ENCODE measurements at places on chromosomes 11 and 22.

- DNase-seq: no peak
Measured at GRCh38 chr11:75931124-75931523, 116.1 kb downstream of the UVRAG start.

GRCh38 chr11:60469723-60470122, 14.1 kb downstream of the MS4A1 start:
- DNase-seq: no peak

DNA sequence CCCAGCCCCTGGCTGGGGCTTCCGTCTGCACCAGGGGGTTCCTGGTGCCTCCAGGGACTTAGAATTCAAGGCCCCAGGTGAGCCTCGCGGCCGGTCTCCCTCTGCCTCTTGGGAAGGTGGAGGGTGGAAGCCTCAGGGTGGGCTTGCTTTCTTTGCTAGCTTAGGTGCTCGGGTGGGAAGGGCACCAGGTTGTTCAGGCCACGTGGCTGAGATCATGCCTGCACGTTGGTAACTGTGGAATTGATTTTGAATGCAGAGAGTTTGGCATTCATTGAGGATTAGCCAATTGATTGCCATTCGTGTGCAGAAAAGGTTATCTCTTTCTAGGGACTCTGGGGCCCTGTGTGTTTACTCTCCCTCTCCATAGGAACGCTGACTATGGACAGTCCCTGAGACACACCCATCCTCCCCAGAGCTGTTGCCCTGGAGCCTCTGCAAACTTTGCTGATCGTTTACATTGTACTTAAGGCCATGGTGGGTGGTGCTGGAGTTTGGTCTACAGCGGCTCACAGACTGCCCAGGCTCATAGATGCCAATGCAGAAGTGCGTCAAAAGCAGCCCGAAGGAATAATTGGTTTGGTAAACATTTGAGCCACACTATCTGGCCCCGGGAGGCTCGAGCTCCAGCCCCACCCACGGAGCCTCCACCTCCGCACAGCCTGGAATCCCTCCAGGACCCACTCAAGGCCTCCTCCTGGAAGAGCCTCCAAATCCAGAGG, 1457.7 kb downstream of the BRD1 start:
- DNase-seq: no peak

GRCh38 chr11:82796998-82797961, 63.6 kb upstream of the FAM181B start:
- no peak for DNase-seq

DNA sequence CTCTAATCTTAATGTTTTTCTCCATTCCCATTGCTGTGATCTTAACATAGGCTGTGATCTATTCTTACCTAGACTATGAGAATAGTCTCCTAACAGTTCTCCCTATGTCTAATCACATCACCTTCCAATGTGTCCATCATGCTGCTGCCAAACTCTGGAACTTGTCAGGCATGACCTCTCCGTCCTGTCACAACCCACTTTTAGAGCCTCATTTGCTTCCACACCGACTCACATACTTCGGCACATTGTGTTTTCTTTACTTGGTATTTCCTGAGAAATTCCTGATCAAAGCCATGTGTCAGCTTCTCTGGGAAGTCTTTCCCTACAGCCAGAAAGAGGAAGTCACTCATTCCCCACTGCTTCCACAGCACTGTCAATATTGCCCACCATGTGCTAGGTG, 40.5 kb upstream of the BIRC3 start:
- DNase-seq: no peak

DNA sequence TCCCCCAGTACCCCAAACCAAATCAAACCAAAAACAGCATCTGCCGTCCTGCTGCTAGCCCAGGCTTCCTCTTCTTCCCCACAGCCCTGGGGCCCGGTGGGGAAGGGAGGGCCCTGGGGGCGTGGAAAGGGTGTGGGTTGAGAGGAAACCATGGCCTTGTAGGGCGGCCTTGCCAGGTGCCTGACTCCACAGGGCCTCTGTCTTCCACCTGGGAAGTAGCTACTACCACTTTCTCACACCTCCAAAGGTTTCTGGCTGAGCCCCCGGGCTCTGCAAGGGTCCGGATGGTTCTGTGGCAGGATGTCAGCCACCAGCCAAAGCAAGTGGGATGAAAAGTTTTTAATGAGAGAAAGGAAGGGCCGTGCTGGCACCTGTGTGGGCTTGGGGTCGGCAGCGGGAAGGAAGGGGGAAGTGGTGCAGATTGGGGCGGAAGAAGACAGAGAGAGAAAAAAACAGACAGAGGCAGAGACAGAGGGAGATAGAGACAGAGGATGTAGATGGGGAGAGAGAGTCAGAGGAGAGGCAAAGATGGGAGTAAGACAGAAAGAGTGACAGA, 10.5 kb downstream of the TPST2 start:
- no peak for DNase-seq

DNA sequence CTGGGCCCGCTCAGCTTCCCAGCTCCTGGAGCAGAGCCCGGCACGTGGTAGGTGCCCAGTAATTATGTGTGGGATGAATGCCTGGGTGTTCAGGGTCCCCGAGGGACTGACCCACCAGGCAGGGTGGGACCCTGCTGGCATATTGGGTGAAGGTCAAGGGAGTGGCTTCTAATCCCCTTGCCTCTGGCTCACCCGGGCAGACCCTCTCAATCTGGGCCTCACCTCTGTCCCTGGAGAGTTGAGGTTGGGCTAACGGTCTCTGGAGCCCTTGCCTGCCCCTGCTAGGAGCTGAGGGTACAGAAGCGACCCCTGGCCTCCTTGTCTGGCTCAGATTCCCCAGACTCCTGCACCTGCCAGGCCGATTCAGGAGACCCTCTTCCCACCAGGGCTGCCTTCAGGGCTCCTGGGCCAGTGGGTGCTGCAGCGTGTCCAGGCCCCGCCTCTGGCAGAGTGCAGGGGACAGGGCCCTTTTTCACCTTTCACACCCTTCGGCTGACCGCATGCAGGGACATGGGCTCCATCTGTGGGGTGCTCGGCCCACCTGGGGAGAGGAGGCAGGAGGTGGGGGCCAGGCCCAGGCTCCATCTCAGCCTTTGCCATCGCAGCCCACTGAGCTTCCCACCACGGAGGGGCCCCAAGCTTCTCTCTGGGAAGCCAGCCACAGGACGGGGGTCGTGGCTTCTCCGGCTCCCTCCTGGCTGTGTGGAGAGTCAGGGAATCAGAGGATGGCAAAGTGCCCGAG, 3.8 kb upstream of the CTSD start:
- DNase-seq: no peak

GRCh38 chr22:23419171-23419570, 160.9 kb downstream of the IGLL1 start:
- DNase-seq: no peak

GRCh38 chr11:112212290-112212689, 13.9 kb upstream of the PTS start:
- no peak for DNase-seq

DNA sequence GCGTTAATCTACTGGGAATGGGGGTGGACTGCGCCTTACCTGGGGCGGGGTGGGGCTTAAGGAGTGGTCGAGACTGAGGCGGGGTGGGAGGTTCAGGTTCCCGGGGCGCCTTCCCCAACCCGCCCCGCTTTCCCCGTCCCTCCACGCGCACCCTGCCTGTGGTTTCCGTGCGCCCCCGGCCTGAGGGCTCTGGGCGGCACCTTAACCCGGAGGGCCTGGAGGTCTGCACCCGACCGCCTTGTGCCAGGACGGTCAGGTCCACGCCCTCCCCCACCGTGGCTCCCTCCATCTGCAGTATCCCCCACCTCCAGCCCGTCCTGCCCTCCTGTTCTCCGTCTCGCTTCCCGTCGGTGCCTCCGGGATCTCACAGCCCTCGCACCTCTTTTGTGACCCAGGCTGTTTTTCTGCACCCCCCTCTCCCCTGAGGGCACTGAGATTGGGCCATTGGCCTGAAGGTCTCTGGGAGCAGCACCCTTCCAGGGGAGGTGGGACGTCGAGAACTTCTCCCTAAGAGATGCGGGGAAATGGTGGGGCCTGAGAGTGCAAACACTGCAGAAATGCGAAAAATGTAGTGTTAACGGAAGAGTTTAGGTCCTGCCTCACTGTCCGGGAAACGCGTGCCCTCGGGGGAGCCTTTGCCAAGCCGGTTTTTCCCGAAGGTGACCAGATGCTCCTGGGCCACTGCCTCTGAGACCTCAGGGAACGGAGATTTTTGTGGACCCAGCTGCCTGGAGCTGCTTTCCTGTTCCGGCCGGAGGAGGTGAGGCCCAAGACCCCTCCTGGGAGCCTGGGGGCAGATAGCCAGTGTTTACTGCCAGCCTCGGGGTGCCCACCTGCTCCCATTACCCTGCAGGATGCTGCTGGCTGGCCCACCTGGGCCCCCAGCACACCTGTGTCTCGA, 1.2 kb upstream of the ASCL2 start:
- DNase-seq: no peak

DNA sequence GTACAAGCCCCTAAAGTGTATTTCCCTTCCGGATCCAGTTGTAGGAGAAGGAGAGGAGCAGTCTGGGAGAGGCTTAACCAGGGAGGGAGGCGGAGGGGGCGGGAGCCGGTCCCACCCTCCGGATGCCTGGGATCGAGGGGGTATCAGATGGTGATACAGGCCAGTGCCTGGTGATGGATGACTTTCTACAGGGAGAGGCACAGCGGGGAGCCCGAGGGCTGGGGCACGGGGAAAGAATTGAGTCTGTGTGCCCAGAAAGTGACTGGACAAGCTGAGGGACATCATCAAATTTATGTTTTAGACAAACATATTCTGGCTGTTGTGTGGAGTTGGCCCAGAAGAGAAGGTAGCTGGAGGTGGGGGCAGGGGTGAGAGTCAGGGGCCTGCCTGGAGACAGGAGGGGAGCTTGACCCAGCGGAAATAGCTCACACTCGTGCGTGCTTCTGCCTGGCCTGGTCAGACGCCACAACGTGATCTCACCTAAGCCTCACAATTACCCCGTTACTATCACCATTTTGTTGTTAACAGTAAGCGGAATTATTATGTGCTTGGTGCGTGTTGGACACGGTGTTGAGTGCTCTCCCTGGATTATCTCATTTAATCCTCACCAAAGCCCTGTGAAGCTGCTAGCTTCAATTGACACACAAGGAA, 42.4 kb downstream of the AMPD3 start:
- no peak for DNase-seq

GRCh38 chr11:78493413-78493975, 75.9 kb upstream of the GAB2 start:
- no peak for DNase-seq

DNA sequence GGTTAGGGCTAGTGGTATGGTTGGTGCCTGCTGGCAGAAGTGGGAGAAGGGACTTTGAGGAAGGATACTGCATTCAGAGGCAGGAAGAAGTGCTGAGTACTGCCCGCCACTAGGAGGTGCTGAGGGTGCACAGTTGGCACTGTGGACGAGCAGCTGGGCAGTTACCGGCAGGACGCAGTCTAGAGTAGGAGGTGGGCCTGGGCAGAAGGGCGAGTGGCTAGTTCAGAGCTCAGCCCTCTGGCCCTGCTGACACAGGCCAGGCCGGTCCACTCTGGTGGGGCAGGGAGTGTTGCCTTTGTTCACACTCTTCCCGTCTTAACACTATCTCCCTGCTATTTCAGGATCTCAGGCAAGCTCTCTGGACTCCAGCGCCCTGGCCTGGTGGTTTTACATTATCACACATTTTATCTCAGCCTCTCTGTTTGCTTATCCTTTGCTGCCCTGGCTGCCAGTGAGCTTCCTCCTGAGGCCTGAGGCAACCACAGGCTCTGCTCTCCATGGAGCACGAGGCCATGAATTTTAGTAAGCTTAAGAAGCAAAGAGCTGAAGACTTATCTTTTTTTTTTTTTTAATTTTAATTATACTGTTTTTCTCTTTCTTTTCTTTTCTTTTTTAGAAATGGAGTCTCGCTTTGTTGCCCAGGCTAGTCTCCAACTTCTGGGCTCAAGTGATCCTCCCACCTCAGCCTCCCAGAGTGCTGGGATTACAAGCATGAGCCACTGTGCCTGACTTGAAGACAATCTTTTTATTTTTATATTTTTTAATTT, 26.9 kb downstream of the SNAP29 start:
- DNase-seq: no peak

DNA sequence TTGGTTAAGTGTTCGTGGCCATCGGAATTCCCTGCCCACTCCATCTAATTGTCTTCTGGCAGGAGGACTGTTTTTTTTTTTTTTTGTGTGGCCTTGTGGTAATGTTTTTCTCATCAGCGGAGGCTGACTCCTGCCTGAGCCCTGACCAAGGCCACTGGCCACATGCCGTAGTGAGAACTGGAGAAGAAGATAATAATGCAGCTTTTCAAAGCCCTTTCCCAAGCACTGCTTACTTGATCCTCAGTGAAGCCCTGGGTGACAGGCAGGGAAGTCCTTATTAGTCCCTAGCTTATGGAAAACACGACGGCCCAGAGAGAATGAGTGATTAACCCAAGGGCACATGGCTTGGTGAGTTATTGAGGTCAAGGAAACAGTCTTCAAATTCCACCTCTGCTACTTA, 71.2 kb downstream of the ADM start:
- DNase-seq: no peak

- no peak for DNase-seq
Measured at GRCh38 chr11:95406271-95406670, 175.3 kb upstream of the SESN3 start.

DNA sequence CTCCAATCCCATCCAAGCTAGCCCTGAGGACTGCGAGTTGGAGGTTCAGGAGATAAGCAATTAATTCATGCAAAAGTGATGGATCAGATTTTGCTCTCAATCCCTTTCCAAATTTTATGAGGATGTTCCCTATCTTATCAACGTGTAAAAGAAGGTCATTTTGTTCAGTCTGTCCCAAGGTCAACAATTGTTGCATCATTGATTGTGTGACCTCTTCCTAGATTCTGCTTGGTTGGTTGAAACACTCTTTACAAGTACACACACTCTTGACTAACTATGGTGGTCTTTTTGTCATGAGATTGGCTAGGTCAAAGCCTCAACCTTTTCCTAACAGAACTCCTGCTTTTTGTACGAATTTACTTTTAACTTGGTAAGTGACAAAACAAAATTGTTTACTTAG, 41.7 kb downstream of the COMMD9 start:
- DNase-seq: no peak

GRCh38 chr22:47139013-47139789, 376.8 kb downstream of the TBC1D22A start:
- no peak for DNase-seq

DNA sequence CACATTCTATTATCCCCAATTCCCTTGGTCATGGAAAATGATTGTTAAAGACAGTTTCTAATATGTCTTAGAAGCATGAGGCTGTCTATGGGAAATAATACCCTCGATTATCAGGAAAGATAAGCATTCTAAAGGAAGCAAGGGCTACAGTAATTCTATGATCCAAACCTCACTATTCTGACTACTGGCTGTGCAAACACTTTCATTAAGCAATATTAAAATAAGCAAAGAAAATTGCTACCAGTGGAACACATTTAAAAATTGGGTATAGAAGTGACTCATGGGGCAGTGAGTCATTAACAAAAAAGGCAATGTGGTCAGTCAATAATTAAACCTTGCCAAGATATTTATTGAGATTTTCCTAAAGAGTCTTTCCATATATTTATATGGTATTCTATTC, 1415.2 kb upstream of the TENM4 start:
- no peak for DNase-seq

DNA sequence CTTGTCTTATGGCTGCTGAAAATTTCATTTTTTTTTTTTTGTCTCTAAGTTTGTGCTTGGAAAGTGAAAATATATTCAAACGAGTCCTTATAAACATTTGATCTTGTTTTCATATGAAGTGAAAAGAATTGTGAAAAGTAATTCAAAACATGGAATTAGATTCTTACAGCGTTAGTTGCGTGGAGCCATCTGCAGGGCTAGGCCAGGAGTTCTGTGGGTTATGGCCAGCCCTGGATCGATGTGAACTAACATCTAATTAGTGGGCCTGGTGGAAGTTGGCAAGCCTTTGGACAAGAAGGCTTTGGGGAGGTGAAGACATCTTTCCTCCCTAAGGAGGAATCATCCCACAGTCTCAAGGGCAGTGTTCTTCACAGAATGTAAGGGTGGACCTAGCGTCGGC, 37.2 kb downstream of the PARVA start:
- no peak for DNase-seq

GRCh38 chr11:47271961-47272661, 2.2 kb downstream of the MADD start:
- no peak for DNase-seq

All from HL-60 (cell line).